ENCODE measurements at places on chromosomes 4 and X.

- no peak for DNase-seq
Measured at GRCh38 chr4:59553063-59553720, 1646.9 kb upstream of the ADGRL3 start.

GRCh38 chr4:55396308-55397125 is 760 bp downstream of the TMEM165 start:
- no peak for DNase-seq

DNA sequence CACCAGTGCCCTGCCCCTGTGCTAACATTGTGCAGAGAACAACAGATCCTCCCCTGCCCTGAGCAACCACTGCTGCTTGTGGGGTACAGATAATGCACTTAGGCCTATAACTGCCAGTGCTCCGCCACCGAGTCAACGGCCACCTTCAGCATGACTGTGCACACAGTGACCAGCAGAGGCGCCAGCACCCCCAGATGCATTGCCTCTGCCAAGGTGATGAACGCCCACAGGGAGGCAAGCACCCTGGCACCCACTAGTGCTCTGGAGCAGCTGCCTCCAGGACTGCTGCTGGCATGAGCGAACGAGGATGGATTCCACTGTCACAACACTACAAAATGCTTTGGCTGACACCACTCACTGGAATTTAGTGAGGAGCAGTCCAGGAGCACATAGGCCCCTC is 38.2 kb downstream of the SPIN2B start:
- DNase-seq: no peak

DNA sequence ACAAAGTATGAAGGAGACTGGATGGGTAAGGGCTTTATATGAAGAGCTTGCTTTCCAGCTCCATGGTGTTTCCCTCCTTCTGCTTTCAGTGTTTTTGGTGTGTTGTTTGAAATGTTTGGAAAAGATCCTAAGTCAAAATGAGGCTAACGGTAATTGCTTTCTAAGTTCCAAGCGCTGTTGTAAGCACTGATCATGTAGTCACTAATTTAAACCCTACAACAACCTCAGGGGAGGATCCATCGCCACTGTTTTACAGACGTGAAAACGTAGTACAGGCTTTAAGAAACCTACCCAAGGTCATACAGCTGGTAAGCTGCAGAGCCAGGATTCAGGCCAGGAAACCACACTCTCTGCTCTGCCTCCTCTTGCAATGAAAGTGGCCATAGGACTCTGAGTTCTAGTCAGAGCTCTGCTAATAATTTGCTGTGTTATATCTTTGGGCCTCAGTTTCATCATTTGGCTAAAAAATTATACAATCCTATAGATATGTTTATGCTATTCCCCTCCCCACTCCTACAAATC is 102.9 kb upstream of the PGRMC2 start:
- DNase-seq: no peak

- DNase-seq: no peak
Measured at GRCh38 chr4:31043382-31044062, 323.4 kb downstream of the PCDH7 start.

DNA sequence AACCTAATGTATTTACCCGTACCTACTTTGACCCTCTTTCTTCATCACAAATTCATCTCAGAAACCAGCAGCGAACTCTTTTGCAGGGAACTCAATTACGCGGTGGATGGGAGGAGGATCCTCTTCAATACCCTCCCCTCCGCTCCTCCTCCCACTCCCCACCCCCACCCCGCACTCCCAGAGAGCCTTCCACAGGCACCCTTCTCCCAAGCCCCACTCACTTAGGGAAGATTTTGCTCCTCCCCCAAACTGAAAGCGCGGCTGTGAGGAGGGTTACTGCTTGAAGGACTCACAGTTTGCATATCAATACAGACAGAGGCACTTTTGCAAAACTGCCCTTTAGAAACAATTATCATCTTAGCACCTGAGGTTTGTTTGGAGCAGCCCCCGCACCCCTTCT is 960 bp upstream of the IL1RAPL1 start:
- peak; percentile 14 for DNase-seq

- no peak for DNase-seq
Measured at GRCh38 chr4:146245246-146245645, 30.9 kb downstream of the REELD1 start.

GRCh38 chr4:86401826-86402225 is 42.0 kb upstream of the MAPK10 start:
- DNase-seq: no peak

DNA sequence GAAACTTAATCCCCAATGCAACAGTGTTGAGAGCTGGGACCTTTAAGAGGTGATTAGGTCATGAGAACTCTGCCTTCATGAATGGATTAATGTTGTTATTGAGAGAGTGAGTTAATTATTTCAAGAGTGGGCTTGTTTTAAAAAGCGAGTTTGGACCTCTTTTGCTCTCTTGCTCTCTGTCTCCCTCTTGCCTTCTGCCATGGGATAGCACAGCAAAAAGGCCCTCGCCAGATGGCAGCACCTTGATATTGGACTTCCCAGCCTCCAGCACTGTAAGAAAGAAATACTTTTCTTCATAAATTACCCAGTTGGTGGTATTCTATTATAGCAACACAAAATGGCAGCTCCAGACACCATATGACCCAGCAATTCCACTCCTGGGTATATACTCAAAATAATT is 7.0 kb upstream of the ATP6AP2 start:
- no peak for DNase-seq

GRCh38 chrX:8377041-8377440 is 87.6 kb upstream of the VCX3B start:
- no peak for DNase-seq

DNA sequence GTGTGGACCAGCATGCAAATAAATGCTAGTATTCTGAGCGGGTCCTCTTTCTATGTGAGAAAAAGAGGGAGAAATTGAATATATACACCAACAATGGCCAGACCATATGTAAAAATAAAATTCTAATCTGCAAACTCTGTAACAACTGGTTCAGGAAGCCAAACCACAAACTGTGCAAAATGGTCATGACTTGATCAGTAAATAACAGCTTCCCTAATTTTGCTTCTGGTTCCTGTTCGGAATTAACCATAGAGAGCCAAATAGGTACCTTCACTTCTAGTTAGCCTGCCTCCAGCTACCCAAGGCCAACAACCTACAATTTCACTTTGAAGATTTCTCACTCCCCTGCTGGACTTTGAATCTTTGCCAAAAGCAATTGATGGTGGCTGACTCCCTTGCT is 1313.2 kb downstream of the ADGRL3 start:
- no peak for DNase-seq

DNA sequence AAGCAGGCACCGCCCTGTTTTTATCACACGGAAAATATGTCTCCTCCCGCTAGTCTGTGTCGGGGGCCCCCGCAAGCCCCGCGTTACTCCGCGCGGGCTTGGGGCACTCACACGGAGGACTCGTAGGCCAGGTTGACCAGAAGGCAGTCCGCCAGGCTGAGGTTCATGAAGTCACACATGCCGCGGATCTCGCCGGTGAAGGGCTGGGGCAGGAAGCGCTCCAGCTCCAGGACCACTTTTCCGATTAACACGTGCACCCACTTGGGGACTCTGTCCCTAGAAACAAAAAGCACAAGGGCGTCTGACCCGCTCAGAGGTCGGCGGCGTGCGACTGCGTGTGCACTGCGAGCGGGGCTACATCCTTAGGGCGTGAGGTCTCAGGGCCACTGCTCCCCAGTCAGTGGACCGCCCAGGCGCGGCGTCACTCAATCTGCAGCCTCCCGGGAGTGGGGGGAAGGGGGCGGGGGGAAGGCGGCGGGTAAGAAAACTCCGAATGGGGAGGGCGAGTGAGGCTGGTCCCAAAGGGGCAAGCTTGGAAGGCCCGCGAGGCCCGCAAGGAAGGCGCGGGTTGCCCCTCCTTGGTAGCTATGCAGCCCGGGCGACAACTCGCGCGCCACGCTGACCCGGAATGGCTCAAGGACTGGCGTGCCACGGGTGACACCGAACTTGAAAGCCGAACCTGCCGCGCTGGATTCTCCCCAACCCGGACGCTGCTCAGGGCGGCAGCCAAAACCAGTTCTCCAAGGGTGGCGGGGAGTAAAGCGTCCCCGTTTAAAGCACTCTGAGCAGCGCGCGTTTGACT is 722 bp downstream of the NAAA start:
- peak; percentile 63 for DNase-seq

- no peak for DNase-seq
Measured at GRCh38 chr4:1023075-1023640, 11.7 kb downstream of the FGFRL1 start.

- no peak for DNase-seq
Measured at GRCh38 chr4:48178931-48179330, 44.9 kb upstream of the TXK start.

DNA sequence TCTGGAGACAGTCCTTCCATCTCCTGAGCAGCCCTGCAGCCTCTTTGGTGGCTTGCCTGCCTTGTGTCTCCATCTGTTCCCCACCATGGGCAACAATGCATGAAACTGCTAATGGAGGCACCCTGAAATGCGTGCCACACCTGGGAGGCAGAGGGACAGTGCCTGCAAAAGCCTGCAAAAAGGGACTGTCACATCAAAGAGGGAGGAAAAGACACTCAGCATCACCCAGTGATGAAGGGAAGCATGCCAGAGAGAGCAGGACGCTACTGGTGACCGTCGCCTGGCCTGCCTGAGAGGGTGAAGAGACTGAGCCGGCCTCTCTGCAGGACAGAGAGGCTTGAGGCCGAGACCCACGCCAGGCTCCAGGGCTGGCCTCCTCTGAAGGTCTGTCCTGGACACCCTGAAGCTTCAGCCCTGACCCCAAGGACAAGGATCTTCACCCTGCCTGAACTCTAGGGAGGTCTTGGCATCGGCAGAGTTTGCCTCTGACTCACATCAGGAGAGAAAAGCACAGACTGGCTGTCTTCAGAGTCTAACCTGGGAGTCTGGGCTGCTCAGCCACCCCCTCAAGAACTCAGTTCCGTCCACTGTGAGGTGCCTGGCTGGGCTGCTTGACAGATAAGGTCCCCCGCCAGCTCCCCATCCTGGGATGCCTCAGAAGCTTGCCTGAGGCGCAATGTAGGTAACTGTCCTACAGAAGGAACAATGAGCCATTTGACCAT is 8.1 kb downstream of the ACSL1 start:
- DNase-seq: no peak

DNA sequence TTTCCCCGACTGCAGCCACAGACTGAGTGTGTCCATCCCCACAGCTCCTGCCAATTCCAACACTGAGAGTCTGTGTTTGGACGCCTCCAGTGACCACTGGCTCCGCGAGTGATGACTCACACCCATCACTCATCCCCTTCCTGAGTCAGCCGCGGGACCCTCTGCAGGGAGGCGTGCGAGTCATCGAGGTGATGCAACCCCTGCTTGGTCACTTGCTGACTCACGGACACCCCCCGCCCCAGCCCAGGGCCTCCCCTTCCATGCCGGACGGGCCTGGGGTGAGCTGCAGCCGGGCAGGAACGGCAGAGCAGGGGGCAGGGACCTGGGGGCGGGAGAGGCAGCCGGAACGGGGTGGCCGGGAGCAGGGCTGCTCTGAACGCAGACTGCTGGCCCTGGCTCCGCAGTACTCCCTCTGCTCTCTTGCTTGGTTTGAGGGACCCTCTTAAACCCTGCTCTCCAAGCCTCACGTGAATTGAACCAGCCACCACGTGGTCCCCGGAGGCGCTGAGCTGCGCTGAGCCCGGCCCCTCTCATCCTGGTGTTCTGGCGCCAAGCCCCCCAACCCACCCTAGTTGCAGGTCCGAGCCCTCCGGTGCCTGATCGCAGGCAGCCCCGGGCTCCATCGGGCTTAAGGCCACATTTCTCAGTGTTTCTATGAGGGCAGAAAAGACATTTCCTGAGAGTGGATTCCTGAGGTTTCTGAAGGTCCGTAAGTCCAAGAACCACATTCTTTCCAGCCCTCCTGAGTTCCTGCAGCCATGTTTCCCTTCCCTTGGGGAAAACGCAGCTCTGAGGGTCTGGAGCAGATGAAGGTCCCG is 32.4 kb downstream of the FGFRL1 start:
- peak; percentile 57 for DNase-seq

DNA sequence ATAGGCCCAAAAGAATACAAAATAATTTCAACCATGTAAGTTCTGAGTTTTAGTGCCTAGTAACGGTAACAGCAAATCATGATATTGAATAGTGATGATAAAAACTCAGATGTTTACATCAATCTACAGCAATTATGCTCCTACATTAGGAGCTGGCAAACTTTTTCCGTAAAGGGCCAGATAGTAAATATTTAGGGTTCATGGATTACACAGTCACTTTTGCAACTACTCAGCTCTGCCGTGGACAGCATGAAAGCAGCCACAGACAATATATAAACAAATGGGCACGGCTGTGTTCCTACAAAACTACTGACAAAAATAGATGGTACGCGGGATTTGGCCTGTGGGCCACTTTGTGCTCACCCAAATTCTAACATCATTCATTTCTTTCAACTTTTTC is 167.8 kb upstream of the NAP1L5 start:
- DNase-seq: no peak

- no peak for DNase-seq
Measured at GRCh38 chr4:85895755-85896154, 420.8 kb downstream of the ARHGAP24 start.

GRCh38 chr4:73718375-73719373 is 21.7 kb upstream of the CXCL8 start:
- no peak for DNase-seq

DNA sequence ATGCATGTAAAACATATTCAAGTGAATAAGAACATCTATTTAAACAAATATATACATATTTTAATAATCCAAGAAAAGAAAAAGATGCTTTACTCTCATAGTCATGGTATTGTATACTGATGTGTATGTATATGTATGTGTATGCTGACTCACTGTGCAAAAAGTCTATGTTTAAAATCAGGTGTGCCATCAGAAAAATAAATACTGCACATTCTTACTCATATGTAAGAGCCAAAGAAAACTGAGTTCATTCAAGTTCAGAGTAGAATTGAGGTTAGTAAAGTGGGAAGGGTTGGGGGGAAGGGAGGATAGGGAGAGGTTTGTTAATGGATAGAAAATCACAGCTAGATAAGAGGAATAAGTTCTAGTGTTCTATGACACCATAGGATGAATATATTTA is 403.9 kb upstream of the SMIM31 start:
- DNase-seq: no peak

DNA sequence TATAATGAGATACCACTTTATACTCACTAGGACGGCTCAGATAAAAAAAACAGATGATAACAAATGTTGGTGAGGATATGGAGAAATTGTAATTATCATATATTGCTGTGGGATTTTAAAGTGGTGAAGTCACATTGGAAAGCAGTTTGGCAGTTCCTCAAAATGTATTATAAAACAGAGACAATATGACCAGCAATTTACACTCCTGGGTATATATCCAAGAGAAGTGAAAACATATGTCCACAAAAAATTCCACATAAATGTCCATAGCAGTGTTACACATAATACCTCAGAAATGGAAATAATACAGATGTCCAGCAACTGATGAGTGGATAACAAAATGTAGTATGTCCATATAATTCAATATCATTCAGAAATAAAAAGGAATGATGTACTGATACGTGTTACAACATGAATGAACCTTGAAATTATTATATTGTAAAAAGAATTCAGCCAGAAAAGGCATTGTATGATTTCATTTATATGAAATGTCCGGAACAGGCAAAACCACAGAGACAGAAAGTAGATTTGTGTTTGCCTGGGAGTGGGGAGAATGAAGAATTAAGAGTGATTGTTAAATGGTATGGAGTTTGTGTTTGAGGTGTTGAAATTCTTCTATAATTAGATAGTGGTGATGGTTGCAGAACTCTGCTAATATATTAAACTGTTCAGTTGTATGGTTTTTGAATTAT is 220.9 kb downstream of the SLC7A11 start:
- no peak for DNase-seq

- DNase-seq: no peak
Measured at GRCh38 chr4:10762561-10762960, 78.0 kb upstream of the CLNK start.

GRCh38 chr4:76883147-76883546 is 14.8 kb downstream of the SOWAHB start:
- DNase-seq: no peak

GRCh38 chr4:13047591-13047990 is 436.5 kb downstream of the RAB28 start:
- no peak for DNase-seq
